ENCODE measurements at places on chromosomes 7 and 10. TPM values are rescaled to one million over a fixed set of nuclear protein-coding genes. Genes with fewer than 3 reads are reported as not detected.

DNA sequence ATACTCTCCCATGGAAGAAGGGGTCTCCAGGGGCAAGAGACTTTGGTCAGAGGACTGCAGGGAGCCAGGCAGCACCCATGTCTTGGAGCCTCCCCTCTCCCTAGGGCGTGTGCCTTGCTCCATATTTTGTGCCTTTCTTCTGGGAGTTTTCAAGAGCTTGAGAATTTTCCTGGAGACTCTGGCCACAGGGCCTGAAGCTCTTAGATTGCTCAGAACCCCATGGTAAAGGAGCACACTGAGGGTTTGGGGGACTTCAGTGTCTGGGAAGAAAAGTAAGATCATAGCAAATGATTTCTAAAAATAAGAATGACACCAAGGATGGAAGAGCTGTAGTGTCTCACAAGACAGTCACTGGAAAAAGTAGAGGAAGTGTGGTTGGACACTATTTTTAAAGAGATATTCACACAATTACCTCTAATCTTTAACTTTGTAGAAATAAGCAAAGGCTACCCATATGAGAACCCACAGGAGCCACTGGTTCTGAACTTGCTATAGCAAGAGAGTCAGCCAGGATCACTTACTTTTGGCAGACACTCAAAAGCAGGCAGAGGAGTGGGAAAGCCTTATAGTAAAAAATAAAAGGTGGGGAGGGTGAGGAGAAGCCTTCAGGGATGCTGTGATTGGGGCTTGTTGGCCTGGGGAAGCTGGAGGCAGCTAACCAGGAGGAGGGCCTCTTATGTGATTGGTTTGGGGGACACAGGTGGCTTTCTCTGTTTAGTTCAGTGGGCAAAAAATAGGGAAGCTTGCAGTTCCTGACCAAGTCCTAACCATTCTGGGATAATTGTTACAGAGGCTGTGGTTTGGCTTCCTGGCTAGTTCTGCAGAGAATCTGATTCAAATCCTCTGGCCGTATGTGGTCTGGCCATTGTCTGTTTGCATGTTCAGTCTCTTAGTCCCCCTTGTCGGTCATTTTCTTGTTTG is 5.1 kb upstream of the CSGALNACT2 start:
- no peak for DNase-seq

ANKRD61 gene
- total RNA-seq: 0.31 TPM

GBX1 gene
- total RNA-seq: not detected

CLEC5A gene
- not detected for total RNA-seq

- no peak for DNase-seq
Measured at GRCh38 chr10:79928028-79928583, 20.8 kb downstream of the SFTPD start.

GRCh38 chr7:18413447-18413846 is 82.1 kb upstream of the HDAC9 start:
- no peak for DNase-seq

Data from occipital lobe (tissue), 3 donors.